ENCODE measurements at places on chromosomes 2 and 18. TPM values are rescaled to one million over a fixed set of nuclear protein-coding genes. Genes with fewer than 3 reads are reported as not detected.

CD28 gene
- under 0.01 TPM for total RNA-seq

ITGAV gene
- 337 TPM for total RNA-seq

MC5R gene
- total RNA-seq, result not detected

CD226 gene
- total RNA-seq, result 0.53 TPM

PLGLB1 gene
- not detected for total RNA-seq

CENPA gene
- 31.7 TPM for total RNA-seq

SERPINB13 gene
- total RNA-seq, result 0.13 TPM

FBXO15 gene
- not detected for total RNA-seq

VPS54 gene
- 22.1 TPM for total RNA-seq

TLX2 gene
- not detected for total RNA-seq

HOXD4 gene
- 8.7 TPM for total RNA-seq

LRRC30 gene
- total RNA-seq, result not detected

IL18RAP gene
- not detected for total RNA-seq

C2orf80 gene
- not detected for total RNA-seq

XDH gene
- under 0.01 TPM for total RNA-seq

MC4R gene
- not detected for total RNA-seq

FAM98A gene
- 70.7 TPM for total RNA-seq

POTEI gene
- total RNA-seq, result 0.66 TPM

HNRNPA3 gene
- 122 TPM for total RNA-seq

DTNA gene
- 19.8 TPM for total RNA-seq

PFN4 gene
- total RNA-seq, result 0.72 TPM

DLX1 gene
- total RNA-seq, result not detected

TCF7L1 gene
- total RNA-seq, result 12.1 TPM

GCG gene
- total RNA-seq, result not detected

EVX2 gene
- total RNA-seq, result not detected

LHCGR gene
- total RNA-seq, result not detected

ANKRD53 gene
- total RNA-seq, result 0.50 TPM

CFAP65 gene
- total RNA-seq, result not detected

SP140 gene
- not detected for total RNA-seq

SCG2 gene
- not detected for total RNA-seq

BOK gene
- 35.9 TPM for total RNA-seq

ADAM23 gene
- total RNA-seq, result 11.2 TPM

EN1 gene
- not detected for total RNA-seq

ASPRV1 gene
- total RNA-seq, result 0.14 TPM

HOXD12 gene
- total RNA-seq, result not detected

SKOR2 gene
- not detected for total RNA-seq

FOXI3 gene
- not detected for total RNA-seq

IL1RL2 gene
- total RNA-seq, result 0.07 TPM

LIMS2 gene
- total RNA-seq, result 11.2 TPM

FSHR gene
- total RNA-seq, result not detected

MXD1 gene
- total RNA-seq, result 7.2 TPM

ATOH8 gene
- total RNA-seq, result 5.4 TPM

All from thoracic aorta endothelial cell (primary cell).